Renal cortical epithelial cell (primary cell): ENCODE measurements at places on chromosomes 1 and 21. TPM values are rescaled to one million over a fixed set of nuclear protein-coding genes. Genes with fewer than 3 reads are reported as not detected.

- no peak for DNase-seq
These were observed 351.0 kb downstream of the SIPA1L2 start for GRCh38 chr1:232278925-232279324.

GRCh38 chr1:70204600-70204999 is 779 bp downstream of the LRRC40 start:
- DNase-seq: no peak

DNA sequence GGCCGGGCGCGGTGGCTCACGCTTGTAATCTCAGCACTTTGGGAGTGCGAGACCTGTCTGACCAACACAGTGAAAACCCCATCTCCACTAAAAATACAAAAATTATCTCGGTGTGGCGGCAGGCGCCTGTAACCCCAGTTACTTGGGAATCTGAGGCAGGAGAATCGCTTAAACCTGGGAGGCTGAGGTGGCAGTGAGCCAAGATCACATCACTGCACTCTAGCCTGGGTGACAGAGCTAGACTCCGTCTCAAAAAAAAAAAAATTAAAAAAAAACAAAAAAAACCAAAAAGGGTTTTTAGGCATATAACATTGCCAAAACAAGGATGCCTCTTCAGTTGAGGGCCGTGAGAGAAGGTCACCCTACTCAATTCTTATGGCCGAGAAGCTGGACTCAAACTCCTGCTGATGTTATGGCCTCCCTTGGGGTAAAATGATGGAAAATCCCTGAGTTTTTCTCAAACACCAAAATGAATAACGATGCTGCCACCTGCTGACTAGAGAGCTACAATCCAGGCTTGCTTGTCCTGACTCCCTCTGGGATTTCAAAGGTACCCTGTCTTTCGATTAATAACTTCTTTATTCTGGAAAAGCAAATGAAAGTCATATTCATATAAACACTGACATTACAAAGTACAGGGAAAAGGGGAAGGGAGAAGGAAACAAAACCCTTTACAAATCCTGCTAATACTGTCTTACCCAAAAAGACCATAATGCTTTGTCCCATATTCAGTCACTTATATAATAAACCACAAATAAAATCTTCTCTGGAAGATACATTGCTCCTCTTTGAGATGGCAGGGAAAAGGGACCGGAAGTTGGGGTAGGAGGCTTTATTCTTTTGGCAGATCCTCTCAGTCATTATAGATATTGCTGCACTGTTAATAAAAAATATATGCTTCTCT is 10.7 kb downstream of the RAB42 start:
- peak; percentile 76 for DNase-seq

GRCh38 chr1:27621051-27621920 is 13.7 kb downstream of the FGR start:
- peak; percentile 50 for DNase-seq

- DNase-seq: peak; percentile 63
These were observed 150.8 kb upstream of the C1orf105 start for GRCh38 chr1:172269644-172270043.

DNA sequence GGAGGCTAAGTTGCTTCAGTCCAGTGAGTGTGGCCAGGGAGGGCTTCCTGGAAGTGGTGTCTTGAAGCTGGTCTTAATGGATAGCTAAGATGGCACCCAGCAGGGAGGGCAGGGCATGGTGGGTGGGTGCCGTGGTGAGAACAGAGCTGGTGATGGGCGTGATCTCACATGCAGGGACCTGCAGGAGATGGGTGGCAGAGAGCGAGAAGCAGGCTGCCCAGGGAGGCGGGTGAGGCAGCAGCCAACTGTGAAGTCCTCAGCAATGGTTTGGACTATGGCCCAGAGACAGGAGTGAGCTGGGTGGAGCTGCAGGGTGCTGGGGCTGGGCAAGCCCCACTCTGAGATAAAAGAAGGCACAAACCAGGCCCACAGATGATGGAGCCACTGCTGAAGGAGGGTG is 50.7 kb downstream of the UMODL1 start:
- DNase-seq: peak; percentile 7

DNA sequence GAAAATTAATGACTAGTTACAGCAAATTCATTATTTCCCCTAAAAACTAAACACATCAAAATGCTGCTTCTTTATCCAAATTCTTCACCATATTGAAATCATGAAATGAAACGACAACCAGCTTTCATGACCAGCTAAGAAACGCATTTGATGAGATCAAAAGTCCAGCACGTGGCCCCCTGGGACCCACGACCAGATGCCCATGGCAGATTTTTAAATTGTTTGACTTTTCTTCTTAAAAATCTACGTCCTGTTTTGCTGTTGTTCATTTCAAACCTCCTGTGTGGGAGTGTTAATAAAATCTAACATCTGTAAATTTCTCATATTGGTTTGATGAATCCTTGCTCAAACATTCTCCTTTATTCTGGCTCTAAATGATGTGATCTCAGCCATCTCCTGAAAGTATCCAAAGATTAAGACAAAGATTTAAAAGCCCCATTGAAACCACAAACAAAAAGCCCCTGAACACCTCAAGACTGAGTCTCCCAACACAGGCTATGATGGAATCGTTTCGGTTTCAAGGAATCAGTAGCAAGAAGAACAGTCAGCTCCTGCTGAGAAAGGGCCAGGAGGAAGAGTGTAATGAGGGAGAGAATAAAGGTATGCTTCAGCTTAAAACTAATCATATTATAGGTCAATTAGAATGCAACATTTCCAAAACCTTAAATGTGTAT is 523.6 kb downstream of the SMYD3 start:
- DNase-seq: no peak

DNA sequence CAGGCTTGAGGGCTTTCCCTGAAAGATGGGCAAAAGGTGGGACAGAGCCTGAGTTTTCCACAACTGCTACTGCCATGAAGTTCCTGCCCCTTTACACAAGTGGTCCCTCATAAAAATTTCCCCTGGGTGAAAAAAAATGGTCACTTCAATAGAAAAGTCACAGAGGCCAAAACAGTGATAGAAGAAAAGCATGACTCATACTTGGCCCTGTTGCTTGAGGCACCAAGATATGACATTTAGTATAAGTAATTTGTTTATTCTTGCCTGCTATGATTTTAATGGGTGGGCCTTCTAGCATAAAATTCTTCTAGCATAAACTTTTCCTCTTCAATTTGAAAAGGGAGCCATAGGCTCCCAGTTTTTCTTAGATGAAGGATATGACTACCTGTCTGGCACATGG is 280.2 kb downstream of the DPYD start:
- peak; percentile 7 for DNase-seq

- DNase-seq: no peak
These were observed at the start of gene TMEM51 for GRCh38 chr1:15153184-15153841. TSS of gene TMEM51 (plus strand) at chr1:15153747. CDS start at chr1:15215088, 61,341 bp downstream.

DNA sequence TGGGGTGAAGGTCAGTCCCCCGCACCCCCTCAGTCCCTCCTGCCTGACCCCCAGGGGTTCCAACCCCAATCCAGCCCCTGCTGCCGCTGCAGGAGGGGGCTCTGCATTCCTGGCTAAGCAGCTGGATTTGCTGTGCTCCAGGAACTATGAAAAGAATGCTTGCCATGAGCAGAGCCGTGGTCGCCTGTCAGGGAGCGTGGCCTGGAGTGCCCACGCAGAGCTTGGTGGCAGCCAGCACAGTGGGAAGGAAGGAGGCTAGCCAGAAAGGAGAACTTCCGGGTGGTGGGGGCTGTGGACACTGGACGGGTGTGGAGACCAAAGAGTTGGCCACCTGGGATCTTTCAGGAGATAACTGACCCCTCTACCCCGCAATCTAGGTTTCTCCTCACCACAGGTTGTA is 5.6 kb downstream of the COL8A2 start:
- DNase-seq: no peak

- no peak for DNase-seq
These were observed 23.1 kb downstream of the TP73 start for GRCh38 chr1:3675436-3675835.

- no peak for DNase-seq
These were observed 7.8 kb downstream of the IRF6 start for GRCh38 chr1:209797978-209798639.

GRCh38 chr1:85196358-85196757 is 4.5 kb downstream of the SYDE2 start:
- DNase-seq: no peak

- no peak for DNase-seq
These were observed 62.5 kb upstream of the EFHD2 start for GRCh38 chr1:15347182-15347581.

DNA sequence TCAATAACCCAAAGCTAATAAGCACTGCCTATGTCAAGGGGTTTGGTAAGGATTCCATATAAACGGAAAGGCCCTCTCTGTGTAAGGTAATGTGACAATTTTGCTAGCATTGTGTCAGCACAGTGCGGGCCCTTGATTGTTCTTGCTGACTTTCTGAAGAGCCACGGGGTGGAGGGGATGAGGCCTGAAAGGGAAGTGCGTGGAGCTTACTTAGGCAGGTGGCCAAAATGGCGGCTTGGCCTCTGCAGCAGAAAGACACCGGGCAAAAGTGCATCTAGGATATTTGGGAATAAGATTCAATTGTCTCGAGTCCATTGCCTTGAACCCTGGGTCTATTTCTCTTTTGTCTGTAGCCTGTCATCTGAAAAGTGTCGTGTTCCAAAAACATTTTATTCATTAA is 114.3 kb downstream of the TGFB2 start:
- DNase-seq: no peak

DNA sequence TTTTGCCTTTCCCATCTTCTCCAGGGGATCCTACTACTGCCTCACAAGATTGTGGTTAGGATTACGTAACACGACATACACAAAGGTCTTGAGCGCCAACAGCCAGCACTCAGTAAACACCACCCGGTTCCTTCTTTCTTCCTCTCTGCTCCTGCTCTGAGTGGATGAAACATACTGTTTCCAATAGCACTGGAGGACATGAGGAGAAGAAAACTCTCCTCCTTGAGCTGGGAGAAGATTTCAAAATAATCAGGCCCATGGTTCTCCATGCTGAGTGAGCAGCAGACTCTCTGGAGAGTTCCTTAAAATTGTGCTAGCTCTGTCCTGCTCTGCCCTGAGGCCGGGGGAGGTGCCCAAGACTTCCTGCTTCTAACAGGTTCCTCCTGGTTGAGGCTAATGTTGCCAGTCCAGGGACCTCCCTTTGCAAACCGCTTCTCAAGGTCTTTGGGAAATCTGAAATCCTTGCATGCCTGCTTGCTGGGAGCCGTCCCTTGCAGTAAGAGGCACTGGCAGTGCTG is 29.4 kb upstream of the MX1 start:
- DNase-seq: peak; percentile 46

- no peak for DNase-seq
These were observed 33.8 kb downstream of the THAP3 start for GRCh38 chr1:6658359-6659060.

DNA sequence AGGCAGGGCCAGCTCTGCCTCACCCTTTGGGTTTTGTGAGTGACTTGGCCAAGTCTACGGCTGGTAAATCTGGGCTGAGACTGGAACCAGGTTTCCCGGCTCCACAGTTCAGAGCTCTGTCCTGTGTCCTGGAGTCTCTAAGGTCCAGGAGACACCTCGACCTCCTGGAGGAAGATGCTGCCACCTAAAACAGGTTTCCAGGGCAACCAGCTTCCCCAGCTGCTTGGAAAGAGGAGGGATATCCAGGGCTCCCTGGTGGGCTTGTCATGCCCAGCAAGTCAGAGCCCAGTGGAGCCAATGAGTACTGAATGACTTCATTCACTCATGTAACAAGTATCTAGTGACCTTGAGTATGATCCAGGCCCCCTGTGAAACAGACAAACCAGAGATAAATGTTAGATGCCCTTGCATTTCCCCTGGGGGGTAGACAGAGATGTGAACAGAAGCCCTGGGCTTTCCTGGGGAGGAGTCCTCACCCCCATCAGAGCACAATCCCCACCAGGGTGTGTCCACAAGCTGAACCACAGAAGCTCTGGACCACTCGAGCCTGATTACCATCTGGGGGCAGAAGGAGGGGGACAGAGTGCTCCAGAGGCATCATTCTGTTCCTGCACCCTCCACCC is 181.2 kb upstream of the RAB4A start:
- no peak for DNase-seq

DNA sequence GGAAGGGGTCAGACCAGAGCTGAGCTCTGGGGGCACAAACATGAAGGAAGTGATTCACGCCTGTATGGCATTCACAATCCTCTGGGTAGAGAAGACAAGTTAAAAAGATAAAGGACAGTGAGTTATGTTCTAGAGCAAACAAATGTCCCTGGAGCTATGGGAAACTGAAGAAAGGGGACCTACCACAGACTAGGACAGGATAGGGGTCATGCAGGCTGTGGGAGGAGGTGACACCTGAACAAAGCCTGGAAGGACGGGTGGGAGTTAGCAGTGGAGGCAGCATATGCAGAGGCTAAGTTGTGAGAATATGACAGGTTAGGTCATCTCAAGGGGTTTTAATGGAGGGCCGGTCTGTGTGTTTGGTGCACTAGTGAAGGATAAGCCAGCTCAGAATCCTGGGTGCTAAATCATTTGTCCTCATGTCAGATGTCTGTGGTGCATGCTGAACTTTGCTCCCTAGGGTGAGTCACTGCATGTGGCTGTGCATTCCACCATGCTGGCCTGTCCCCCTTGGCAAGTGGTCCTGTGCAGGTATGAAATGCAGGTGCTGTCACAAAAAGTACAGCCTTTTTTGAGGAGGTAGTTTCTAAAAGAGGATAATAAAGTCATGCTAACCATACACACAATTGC is 28.5 kb downstream of the TNN start:
- DNase-seq: peak; percentile 11

- no peak for DNase-seq
These were observed 5.5 kb upstream of the VPS45 start for GRCh38 chr1:150062113-150062512.

GRCh38 chr1:32816676-32817158 is 441 bp downstream of the YARS1 start:
- DNase-seq: peak; percentile 36

GRCh38 chr1:119001181-119002027 is 13.3 kb upstream of the TBX15 start:
- peak; percentile 60 for DNase-seq

DNA sequence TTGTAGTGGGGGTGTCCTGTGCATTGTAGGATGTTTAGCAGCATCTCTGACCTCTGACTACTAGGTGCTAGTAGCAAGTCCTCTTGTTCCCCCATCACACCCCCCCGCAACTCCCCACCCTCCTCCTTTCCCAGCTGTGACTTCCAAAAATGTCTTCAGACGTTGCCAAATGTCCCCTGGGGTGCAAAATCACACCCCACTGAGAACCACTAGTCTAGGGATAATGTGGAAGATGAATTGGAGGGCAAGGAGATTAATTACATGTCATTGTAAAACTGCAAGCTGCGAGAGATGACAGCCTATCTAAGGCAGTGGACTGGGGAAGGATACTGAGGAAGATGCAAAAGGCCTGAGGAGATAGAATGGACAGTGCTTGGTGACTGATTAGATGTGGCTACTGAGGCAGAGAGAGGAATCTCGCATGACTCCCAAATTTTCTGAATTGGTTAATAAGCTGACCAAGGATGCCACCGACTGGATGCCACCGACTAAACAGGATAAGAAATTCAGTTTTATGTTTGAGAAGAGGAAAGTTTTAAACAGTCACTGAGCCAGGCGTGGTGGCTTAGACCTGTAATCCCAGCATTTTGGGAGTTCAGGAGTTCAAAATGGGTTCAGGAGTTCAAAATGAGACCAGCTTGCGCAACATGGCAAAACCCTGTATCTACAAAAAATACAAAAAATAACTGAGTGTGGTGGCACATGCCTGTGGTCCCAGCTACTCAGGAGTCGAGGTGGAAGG is 3.1 kb upstream of the JAK1 start:
- DNase-seq: no peak

Gene TAL1
- 0.35 TPM in 2 replicates for total RNA-seq

Gene LAPTM5
- 0.17 TPM in 1 of 2 replicates, not detected in the other for total RNA-seq

Gene EFHD2
- 27.8 and 77.3 TPM in 2 replicates for total RNA-seq

Gene SIM2
- 4.0 and 23.1 TPM in 2 replicates for total RNA-seq

Gene IL6R
- 13.9 and 14.6 TPM in 2 replicates for total RNA-seq

Gene RNU1-3
- total RNA-seq: under 0.01 TPM in 2 replicates

Gene HNRNPCL2
- not detected in 2 replicates for total RNA-seq

Gene RUSC1
- 24.1 and 26.2 TPM in 2 replicates for total RNA-seq

Gene ANKRD65
- total RNA-seq: 0.10 and 0.17 TPM in 2 replicates

Gene DMAP1
- 12.2 and 17.9 TPM in 2 replicates for total RNA-seq
